ENCODE measurements at places on chromosomes 1 and 21.
A peak's percentile ranks its signal among the peaks of the same experiment; 100 is the strongest.

GRCh38 chr1:19973616-19974015 is 5.8 kb downstream of the PLA2G2A start:
- DNase-seq, result no peak

DNA sequence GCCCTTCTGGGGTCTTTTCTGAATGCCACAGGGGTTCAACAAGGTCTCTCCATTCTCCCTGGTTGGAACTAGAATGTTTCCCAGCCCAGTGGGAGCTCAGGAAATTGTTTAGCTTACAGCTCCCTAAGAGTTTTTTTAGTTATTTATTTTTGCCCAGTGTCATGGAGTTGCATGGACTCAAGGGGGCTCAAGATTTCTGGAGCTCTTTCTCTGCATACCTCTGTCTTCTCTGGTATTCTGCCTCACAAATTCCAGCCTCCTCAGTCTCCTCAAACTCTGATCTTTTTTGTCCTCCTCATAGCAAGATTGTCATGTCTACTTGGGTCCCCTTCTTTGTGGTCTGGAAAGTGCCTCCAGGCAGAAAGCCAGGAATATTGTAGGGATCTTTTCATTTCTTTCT is 15.9 kb upstream of the PPP2R5A start:
- no peak for DNase-seq

- no peak for DNase-seq
These were observed 63.2 kb downstream of the ITPKB start for GRCh38 chr1:226675715-226676357.

DNA sequence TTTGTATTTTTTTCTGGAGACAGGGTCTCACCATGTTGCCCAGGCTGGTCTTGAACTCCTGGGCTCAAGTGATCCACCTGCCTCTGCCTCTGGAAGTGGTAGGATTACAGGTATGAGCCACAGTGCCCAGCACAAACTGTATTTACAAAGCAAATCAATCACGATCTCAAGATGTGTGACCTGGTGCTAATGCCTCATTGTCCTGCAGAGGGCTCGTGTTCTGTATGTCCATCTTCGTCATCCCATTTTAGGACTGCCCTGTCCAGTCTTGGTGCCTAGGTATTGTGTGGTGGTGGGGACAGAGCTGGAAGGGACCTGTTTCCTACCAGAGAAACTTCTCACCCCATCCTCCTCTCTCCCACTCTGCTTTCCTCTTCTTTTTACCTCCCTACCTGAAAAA is 20.2 kb downstream of the PROK1 start:
- no peak for DNase-seq

DNA sequence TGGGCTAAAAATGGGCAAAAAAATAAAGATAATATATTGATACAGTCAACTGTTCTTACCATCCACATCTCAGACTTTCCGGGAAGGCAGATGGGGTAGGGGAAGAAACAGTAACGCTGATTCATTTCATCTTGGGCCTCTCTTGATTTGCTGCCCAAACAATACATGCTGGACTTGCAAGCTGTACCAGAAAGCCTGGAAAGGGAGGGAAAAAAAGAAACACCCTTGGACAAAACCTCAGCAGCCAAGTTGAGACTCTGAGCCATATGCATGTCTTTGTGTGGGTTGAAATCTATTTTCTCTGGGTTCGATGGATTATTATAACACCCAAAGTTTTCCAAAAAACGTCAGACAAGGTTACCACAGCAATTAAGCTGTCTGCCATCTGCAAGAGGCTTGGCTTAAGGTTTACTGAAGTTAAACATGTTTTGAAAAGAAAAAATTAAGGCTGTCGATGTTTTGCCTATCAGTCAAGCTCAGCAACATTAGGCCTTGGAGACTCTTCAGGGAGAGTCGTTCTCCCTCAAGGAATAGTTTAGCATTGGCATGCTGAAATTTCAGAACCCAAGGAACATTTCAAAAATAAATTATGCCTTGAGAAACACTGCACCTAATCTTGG is 71.2 kb downstream of the PSMG1 start:
- DNase-seq, result no peak

DNA sequence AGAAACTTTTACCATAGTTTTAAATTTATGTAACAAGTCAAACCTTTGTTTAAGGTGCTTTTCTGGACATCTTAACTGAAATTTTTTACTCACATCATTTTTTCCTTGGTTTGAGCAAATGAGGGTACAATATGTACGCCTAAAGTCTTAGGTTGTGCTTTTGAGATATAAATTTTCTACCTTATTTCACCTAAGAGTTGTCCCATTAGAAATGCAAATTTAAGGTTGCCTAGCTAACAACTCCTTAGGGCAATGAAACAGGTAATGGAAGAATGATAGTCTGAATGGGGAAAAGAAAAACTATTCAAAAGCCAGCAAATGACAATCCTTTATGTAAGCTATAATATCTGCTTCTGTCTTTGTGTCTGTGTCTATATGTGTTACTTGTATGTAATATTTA is 19.6 kb downstream of the NRDC start:
- DNase-seq, result no peak

DNA sequence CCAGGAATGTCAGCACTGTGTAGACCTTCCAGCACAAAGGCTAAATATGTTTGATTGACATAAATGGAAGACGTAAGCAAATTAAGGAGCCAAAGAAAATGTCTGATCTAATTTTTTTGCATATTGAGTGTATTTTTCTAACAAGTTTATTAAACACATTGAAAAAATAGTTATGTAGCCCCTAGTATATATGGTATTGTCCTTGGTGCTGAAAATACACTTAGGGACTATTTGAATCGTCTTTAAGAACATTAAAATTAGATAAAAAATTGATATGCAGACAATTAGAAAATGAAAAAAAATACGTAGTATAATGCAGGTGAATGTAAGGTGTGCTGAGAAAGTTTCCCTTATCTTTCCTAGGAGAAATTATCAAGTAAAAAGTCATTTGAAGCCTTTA is 337.0 kb downstream of the OMA1 start:
- DNase-seq, result no peak

DNA sequence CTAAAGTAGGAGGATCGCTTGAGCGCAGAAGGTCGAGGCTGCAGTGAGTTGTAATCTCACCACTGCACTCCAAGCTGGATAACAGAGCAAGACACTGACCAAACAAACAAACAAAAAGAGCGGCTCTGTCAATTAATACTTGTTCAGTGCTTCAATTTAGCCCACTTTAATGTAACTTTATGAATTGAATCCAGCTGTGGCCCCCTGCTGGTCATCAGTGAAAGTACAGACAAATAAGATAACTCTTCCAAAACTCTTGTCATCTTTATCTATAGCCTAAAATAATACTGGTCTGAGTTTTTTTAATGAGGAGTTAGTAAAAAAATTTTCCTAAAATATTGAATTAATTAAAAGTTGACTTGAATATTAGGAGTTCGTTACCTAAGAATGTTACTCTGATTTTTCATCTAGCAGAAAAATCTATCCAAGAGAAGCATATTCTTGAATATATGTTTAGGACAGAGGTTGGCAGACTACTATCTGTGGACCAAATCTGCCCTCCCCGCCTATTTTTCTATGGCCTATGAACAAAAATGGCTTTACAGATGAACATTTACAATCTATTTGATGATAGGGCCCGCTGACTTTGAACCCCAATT is 26.1 kb downstream of the ATP5PF start:
- peak; percentile 49 for DNase-seq

DNA sequence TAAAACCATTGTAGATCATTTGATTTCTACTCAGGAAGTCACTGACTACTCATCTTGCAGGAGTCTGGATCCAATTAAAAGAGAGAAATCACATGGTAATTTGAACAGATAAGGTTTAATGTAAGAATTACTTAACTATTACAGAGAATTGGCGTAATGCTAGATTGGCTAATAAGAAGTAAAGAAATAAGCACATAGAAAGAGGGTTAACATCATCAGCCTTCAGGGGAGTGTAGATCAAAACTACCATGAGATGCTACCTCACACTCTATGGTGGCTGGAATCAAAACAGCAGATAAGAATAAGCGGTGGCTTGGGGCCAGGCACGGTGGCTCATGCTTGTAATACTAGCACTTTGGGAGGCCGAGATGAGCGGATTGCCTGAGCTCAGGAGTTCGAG is 11.7 kb downstream of the ST3GAL3 start:
- peak; percentile 53 for DNase-seq

DNA sequence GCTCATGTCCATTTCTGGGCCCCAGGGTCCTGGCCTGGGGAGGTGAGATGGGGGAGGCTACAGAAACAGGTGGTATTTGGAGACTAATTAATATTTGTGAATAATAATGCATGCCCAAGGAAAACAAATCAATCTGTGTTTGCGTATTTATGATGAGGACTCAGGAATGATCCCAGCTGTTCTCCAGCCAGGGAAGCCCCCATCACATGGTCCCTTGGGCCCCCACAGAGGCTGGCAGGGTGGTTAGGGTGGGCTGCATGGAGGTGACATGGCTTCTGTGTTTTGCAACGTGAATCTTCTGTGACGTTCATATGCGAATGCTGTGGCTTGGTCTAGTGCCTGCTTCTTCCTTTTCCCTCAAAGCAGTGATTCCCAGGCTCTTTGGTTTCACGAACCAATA is 10.5 kb downstream of the PTPRF start:
- no peak for DNase-seq

DNA sequence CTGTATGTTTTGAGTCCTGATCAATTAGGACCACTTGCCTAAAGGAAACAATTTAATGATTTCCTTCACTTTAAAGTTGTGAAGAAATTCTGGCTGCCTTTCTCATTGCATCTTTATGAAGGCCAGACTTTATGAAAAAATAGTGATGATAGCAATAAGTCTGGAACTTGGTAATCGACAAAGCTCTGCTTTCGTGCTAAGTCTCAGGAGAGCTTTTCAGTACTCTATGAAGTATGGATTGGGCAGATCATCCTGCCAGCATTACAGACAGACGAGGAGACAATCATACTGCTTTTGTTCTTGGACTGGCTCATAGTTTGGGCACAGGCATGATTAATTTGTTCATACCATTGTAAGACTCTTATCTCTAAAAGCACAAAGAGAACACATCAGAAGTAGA is 45.5 kb upstream of the KCNJ15 start:
- no peak for DNase-seq

DNA sequence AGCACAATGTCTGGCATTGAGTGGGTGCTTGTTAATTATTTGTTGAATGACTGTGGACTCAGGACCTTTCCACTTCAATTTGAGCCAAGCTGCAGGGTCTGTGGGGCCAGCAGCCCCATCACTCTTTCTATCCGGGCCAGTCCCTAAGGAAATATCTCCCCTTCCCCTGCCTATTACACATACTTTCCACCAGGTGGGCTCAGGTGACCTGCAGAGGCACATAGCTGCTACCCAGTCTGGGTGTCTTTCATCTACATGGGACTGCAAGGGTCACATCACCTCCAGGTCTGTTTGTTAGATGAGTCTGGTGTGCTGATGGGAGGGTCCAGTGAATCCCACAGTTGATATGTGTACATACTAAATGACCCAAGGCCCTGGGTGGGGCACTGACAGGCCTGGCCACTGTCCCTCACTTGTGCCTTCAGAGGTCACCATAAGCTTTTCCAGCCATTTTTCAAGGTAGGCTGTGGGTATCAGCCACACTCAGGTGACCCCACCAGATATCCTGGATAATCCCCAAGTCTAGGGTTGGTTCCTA is 59.5 kb upstream of the KDM4A start:
- no peak for DNase-seq

DNA sequence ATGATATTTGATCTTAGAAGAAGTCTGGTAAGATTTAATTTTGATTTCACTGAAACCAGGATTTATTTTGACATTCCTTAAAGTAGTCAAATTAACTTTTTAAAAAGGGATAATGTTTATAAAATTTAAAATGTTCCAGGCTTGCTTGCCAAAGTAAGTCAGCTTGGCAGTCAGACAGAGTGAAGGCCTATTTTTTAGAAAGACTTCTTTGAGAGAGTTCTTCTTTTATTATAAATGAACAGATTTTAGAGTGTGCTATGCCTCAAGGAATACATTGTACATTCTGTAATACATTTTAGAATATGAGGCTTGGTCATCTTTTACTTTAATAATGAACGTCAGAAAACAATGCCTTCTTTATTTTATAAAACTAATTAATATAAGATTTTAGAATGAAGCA is 138.7 kb downstream of the DISP1 start:
- DNase-seq, result no peak

- DNase-seq, result no peak
These were observed 106.7 kb downstream of the HMCN1 start for GRCh38 chr1:185840880-185841279.

DNA sequence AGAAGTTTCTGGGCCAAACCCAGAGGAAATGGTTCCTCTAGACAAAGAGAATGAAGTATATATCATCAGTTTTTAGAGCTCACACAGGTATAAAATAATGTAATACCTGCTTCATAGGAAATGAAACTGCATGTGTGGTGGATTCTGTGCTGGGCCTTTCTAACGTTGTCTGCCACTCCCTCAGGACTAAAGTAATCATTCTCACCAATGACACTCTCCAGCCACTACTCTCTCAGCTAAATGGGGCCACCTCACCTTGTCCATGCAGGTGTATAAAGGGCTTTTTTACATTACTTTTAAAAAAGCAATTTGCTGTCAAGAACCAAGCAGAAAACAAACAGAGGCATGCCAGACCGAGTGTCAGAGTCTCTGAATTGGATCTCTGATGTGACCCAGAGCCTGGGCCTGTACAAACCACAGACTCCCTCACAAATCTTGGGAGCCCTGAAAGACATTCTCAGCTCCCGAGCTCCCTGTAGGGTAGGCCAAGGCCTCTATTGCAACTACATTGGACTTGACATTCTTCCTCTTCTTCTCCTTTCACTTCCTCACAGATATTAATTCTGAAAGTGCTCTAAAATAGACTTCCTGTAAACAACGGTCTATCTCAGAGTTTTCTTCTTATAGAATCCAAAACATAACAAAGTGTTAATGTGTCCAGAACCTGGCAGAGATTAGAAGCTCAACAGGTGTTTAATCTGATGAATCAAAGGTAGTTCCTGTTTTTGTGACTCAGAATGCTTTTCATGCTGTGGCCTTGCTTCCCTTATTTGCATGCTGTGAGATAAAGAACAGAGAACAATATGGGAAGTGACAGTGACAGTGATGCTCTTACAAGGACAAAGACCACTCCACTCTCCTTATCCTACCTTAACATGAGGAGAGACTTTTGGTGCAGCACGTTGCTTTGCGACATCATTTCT is 8.6 kb downstream of the AIM2 start:
- DNase-seq, result no peak

GRCh38 chr21:39860600-39860999 is 6.6 kb upstream of the PCP4 start:
- no peak for DNase-seq

DNA sequence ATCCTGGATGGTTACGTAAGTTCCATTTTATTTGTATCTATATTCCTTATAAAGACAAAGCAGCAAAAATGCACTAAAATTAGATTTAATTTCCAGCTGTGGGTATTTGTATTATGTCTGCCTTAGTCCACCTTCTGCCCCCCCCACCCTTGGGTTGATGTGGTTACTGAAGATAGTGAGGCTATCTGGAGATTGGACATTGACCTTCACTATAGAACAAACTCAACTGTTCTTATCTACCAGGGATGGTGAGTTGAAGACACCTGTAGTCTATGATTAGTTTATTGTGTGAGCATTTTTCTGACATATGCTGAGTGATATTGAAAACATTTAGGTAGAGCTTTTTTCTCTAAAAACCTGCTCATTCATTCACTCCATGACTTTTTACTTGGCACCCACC is 122.2 kb downstream of the NFIA start:
- no peak for DNase-seq

- no peak for DNase-seq
These were observed 17.9 kb downstream of the TNFRSF25 start for GRCh38 chr1:6447818-6448748.

Data from iris pigment epithelial cell (primary cell).